ENCODE measurements at places on chromosomes 2 and 18.
A peak's percentile ranks its signal among the peaks of the same experiment; 100 is the strongest.

GRCh38 chr18:61608316-61608715, 275.1 kb downstream of the CDH20 start:
- no peak for DNase-seq

- no peak for DNase-seq
Observed at GRCh38 chr2:26809211-26809610, 23.4 kb downstream of the CENPA start.

DNA sequence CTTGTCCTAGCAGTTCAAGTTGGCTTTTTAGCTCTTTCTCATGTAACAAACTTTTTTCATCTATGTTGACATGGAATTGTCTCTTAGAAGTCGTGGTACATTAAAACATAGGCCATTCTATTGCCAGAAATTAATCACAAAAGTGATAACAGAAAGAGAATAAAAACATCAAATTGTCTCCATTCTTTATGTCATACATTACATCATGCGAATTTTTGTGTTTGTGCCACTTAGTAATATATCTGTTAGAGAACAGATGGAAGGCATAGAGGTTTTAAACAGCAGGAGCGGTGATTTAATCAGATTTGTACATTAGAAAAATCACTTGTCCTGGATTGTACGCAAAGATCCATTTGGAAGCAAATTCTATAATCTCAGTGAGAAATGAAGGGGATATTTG, 136.5 kb upstream of the CDH20 start:
- DNase-seq = no peak

DNA sequence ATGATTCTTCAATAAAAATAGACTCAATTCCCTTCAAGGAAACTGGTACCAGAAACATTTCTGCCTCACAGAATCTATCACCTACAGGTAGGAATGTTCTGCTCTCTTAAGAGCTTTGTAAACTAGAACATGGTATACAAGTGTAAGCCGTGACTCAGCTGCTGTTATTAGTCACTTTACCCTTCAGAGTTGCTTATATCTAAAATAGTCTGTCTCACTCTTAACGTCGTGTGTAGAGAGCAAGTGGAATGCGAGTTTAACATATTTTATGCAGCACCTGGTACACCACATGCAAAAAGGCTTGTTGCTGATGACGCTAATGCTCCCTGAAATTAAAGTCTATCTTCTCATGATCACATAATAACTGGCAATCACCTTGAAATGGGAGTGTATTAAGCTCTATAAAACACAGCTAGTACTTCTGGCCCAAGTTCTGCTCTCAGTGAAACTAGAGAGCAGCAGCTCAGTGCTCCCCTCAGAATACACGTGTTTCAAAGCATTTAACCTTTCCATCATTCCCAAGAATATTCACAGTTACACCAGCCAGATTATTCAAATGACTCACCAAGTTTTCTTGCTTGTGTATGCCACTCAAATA, 420.0 kb downstream of the ZEB2 start:
- no peak for DNase-seq

- no peak for DNase-seq
Observed at GRCh38 chr2:226693521-226693920, 106.1 kb downstream of the IRS1 start.

GRCh38 chr18:33906046-33906445, 318.7 kb downstream of the NOL4 start:
- DNase-seq = no peak

DNA sequence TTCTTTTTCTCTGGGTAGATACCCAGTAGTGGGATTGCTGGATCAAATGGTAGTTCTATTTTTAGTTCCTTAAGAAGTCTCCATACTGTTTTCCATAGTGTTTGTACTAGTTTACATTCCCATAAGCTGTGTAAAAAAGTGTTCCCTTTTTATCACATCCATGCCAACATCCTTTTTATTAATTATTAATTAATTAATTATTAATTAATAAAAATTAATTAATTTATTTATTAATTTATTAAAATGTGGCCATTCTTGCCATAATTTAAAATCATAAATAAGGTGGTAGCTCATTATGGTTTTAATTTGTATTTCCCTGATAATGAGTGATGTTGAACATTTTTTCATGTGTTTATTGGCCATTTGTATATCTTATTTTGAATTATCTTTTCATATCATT, 234.3 kb upstream of the FBXO11 start:
- no peak for DNase-seq

- DNase-seq = no peak
Observed at GRCh38 chr2:227461811-227462461, 10.0 kb upstream of the AGFG1 start.

GRCh38 chr18:13377496-13377895, 158.9 kb downstream of the LDLRAD4 start:
- no peak for DNase-seq

GRCh38 chr2:241780939-241781569, 4.4 kb downstream of the GAL3ST2 start:
- DNase-seq = no peak

GRCh38 chr2:126359494-126359893, 296.5 kb upstream of the GYPC start:
- DNase-seq = peak; percentile 37

DNA sequence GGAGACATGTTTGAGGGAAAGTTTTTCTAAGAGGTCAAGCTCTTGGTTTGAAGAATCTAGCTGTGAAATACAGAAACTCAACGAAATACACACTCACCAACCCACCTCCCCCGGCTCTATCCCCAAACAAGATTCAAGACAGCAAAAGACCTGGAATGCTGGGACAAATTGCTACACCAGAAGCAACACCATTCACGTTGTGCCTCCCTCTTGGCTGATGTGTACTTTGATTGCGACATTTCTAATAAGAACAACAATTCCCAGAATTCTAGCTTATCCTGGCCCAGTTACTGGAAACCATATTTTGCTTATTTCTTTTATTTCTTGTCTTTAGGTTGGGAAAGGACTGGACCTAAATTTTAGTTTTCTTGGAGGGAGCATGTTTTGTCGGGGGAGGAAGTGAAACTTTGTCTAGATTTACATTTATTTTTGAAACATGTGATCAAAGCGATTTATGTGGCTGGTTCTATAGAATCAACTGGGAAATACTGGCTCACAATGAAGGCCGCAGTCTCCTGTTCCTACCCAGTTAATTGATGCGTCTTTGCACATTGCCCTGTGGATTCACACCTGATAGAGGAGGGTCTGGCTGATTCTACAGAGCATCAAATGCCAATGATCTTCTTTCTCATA, 29.6 kb upstream of the LPIN1 start:
- no peak for DNase-seq

- DNase-seq = no peak
Observed at GRCh38 chr2:27059141-27059820, 7.8 kb downstream of the AGBL5 start.

GRCh38 chr18:56716692-56717146, 65.6 kb downstream of the WDR7 start:
- DNase-seq = no peak

GRCh38 chr2:177465400-177466138, 73.0 kb downstream of the AGPS start:
- DNase-seq = no peak

DNA sequence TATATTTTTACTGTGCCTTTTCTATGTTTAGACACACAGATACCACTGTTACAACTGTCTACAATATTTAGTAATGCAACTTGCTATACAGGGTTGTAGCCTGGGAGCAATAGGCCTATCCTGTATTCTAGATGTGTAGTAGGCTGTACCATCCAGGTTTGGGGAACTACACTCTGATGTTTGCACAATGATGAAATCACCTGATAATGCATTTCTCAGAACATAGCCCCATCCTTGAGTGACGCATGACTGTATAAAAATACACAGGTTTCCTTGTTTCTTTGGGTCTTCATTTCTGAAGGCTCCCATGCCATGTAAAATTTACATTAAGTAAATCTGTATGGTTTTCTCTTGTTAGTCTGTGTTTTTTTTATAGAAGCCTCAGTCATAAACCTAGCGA, 270.9 kb upstream of the SKOR2 start:
- DNase-seq = no peak

GRCh38 chr2:9008951-9009664, 5.6 kb upstream of the MBOAT2 start:
- no peak for DNase-seq

GRCh38 chr2:129734343-129735034, 245.0 kb upstream of the RAB6C start:
- no peak for DNase-seq

GRCh38 chr2:134564549-134564948, 154.3 kb downstream of the TMEM163 start:
- DNase-seq = no peak

GRCh38 chr18:63262369-63263335, 56.9 kb downstream of the BCL2 start:
- no peak for DNase-seq

DNA sequence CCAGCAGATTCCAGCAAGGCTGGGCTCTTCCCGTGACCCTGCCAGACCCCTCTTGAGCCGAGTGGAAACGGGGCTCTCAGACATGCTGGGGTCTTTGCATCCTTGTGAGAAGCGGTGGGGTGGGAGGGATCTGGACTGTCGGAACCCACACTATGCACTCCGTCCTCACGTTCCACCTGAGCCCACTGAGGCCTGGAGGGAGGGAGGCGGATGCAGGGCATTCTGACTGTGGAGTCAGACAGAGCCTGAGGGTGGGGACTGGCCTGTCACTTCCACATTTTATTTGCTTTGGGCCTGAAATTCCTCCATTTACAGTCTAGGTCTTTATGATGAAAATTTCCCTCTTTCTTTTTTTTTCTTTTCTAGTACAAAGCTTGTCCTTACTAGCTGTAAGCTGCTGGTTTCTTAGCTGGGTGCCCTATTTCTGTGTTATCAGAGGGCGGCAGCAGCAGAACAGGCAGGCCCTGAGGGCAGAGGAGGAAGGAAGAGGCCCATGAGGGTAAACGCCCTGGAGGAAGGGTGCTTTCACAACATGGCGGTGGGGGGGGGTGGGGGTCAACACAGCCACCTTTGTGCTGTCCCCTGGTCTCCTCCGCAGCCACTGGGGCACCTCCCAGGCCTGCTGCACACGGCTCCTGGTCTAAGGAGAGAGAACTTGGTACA, 373.5 kb upstream of the MYT1L start:
- DNase-seq = no peak

- peak; percentile 61 for DNase-seq
Observed at GRCh38 chr2:105567996-105568494, 169.2 kb upstream of the FHL2 start.

- no peak for DNase-seq
Observed at GRCh38 chr2:234730066-234730640, 221.7 kb upstream of the SH3BP4 start.

DNA sequence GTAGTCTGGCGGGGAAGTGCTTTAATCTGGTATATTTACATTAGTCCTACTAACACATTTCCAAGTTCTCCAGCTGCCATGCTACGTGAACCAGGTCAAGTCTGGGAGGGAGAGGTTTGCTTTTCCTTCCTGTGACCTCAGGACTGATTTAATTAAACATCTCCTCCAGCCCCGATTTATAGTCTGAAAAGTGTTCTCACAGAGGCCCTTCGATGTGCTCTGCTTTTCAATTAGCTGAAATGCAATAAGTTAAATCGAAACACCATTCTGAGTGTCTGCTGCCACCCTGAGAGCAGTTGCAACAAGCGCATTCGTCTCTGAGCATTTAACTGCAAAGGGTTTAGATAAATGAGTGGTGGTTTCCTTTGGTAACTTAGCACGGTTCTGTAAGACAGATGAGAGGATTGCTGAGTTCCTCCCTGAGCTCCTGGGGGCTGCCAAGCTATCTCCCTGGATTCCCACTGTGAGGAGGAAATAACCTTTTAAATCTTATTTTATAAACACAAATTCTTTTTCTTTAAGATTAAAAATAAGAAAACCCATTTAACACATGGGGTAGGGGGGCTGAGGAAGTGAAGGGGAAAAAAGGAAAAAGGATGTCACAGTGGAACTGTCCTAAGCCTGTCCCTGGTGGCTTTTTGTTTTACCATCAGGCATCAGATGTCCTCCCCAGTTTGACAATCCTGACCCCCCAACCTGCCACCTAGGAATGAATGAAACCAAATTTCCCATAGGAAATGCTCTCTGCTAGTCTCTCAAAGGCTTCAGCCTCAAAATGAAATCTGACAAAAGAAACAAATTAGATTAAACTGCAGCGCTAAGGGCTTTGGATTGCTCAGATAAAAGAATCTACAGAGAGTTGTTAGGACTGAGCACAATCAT, 56.5 kb upstream of the CREB1 start:
- DNase-seq = no peak

- DNase-seq = no peak
Observed at GRCh38 chr2:176650838-176651555, 381.8 kb downstream of the MTX2 start.

DNA sequence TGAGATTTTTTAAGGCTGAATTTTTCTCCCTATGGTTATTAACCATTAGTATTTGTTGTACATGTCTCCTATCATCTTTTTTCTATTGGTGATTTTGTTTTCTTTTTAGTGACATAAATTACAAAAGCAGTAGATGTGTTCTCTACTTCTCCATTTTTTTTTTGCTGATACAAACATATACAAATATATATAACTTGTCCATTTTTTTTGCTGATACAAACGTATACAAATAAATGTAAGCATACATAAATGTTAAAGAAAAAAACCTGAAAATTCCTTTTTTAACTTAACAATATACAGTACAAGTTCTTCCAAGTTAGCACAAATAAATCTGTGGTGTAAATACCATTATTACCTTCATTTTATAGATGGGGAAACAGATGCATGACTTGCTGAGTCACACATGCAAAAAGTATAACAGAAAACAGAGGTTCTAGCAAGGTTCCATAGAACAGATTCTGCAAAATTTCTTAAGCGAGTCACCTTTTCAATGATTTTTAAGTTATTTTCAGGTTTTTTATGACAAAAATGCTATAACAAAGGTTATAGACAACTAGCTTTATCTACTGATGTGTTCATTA, 2.1 kb downstream of the MSGN1 start:
- no peak for DNase-seq

GRCh38 chr2:121171625-121172119, 113.3 kb downstream of the TFCP2L1 start:
- no peak for DNase-seq

GRCh38 chr2:40168032-40168431, 283.9 kb downstream of the SLC8A1 start:
- no peak for DNase-seq

- DNase-seq = no peak
Observed at GRCh38 chr2:133691336-133691735, 123.1 kb upstream of the NCKAP5 start.

GRCh38 chr2:139259422-139260051, 479.3 kb upstream of the NXPH2 start:
- no peak for DNase-seq

DNA sequence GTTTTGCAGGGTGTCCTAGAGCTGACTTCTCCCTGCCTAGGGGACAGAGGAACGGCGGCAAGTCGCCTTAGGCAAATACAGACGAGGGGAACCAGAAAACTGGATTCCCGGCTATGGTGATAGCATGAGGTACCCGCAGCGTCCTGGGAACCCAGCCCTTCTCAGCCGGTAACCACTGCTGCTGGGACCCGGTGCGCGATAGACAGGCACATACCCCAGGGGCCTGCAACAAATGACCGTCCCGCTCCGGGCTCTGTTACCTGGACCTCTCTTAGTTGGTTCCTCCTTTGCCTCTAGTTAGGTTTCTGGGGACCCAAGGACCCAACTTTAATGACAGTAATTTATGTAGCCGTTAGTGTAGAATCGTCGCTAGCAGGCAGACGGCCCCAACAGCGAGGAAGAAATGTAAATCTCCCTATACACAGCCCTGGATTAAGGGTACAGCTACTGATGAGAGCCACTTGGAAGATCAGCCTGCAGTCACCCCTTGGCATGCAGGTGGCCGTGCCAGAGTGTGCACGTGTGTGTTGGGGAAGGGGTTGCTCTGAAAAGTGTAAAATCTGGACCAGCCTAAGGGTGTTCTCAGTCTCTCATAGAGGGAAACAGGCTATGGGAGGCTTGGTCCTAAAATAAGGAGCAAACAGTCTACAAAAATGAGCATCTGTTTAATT, 819 bp upstream of the SERPINE2 start:
- no peak for DNase-seq

Measured in natural killer cell (primary cell).